Activated CD4-positive, alpha-beta T cell treated with anti-CD3 and anti-CD28 coated beads for 36 hours (primary cell): ENCODE measurements at places on chromosomes 1 and 21. TPM values are rescaled to one million over a fixed set of nuclear protein-coding genes. Genes with fewer than 3 reads are reported as not detected.

Gene CFH
- total RNA-seq = 1.5 TPM

Gene CCDC181
- 0.14 TPM for total RNA-seq

Gene RGS13
- not detected for total RNA-seq

Gene FCRL1
- total RNA-seq = not detected

Gene KRTAP19-1
- total RNA-seq = not detected

Gene NCF2
- total RNA-seq = 9.0 TPM

Gene ELF3
- 0.49 TPM for total RNA-seq

Gene PTPN7
- total RNA-seq = 221 TPM

Gene AADACL3
- not detected for total RNA-seq

Gene CFHR3
- not detected for total RNA-seq

Gene GUK1
- total RNA-seq = 270 TPM

Gene COL16A1
- total RNA-seq = not detected

Gene RBM34
- 126 TPM for total RNA-seq

Gene FNDC7
- not detected for total RNA-seq

Gene CAPN8
- not detected for total RNA-seq

Gene DDR2
- total RNA-seq = 0.23 TPM

Gene RAB29
- 29.3 TPM for total RNA-seq

Gene KLF17
- total RNA-seq = not detected

Gene FOXJ3
- total RNA-seq = 44.1 TPM

Gene CAMTA1
- 76.7 TPM for total RNA-seq

Gene TMEM50A
- 120 TPM for total RNA-seq

Gene PTPRU
- total RNA-seq = 0.89 TPM

Gene LRRC71
- not detected for total RNA-seq

Gene GBP6
- total RNA-seq = 0.53 TPM

Gene IGSF3
- 4.1 TPM for total RNA-seq

Gene RPE65
- total RNA-seq = not detected

Gene PLPPR5
- not detected for total RNA-seq

Gene IL23R
- 7.1 TPM for total RNA-seq

Gene ELAPOR1
- total RNA-seq = 7.1 TPM

Gene MR1
- 25.3 TPM for total RNA-seq

Gene RHOU
- total RNA-seq = 1.2 TPM

Gene BTBD19
- total RNA-seq = 16.7 TPM

Gene KTI12
- total RNA-seq = 12.3 TPM

Gene GSTM1
- 94.0 TPM for total RNA-seq

Gene FAM78B
- total RNA-seq = 0.51 TPM

Gene TNNI3K
- 0.37 TPM for total RNA-seq

Gene MYOG
- total RNA-seq = not detected

Gene MPZ
- total RNA-seq = 5.3 TPM

Gene RHCE
- total RNA-seq = 0.91 TPM

Gene ZNF697
- total RNA-seq = 0.50 TPM
